ENCODE measurements at places on chromosomes 5 and 9. TPM values are rescaled to one million over a fixed set of nuclear protein-coding genes. Genes with fewer than 3 reads are reported as not detected.

Gene SLC22A4
- total RNA-seq = 3.4 TPM

Gene ANKRD18B
- total RNA-seq = under 0.01 TPM

Gene C5orf46
- total RNA-seq = not detected

Gene OLFML2A
- total RNA-seq = 89.3 TPM

Gene SLC36A3
- total RNA-seq = not detected

Gene RLN1
- total RNA-seq = not detected

Gene RGMB
- 32.6 TPM for total RNA-seq

Gene PAEP
- total RNA-seq = not detected

Gene SLC34A1
- not detected for total RNA-seq

Gene KLF9
- total RNA-seq = 43.1 TPM

Gene P4HA2
- 242 TPM for total RNA-seq

Gene PCDHB9
- total RNA-seq = 0.08 TPM

Gene PTGES2
- 55.6 TPM for total RNA-seq

Gene ANKRD20A1
- total RNA-seq = not detected

Gene SHISAL2B
- not detected for total RNA-seq

Gene ST6GALNAC4
- total RNA-seq = 56.2 TPM

Gene GFI1B
- total RNA-seq = not detected
